Left ventricle myocardium inferior (tissue), 1 donor: ENCODE measurements at places on chromosomes 3 and 15. TPM values are rescaled to one million over a fixed set of nuclear protein-coding genes. Genes with fewer than 3 reads are reported as not detected.

DNA sequence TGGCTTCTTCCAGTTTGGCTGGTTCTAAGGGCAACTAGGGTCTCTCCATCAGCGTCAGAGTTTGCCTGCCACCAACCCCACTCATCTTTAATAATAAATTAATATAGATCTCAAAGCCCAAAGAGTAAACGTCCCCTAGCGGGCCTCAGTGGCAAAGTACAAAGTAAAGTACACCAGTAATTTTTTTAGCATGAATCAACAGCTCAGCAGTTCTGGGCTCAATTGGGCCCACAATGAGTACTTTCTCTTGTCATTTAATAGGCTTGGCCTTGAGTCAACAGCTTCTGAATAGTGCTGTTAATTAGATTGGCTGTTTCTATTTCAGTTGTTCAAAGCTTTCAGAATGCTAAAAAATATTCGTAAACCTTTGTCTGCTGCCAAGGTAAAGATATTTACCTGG is 89.0 kb upstream of the PFN2 start:
- no peak overlapping the region for H3K4me3 ChIP-seq
- DNase-seq: no peak
- no peaks in the 10 kb centered on the region for H3K27me3 ChIP-seq
- peaks cover 24% of the 10 kb centered on the region for H3K4me1 ChIP-seq
- H3K27ac ChIP-seq: no peak overlapping the region

DNA sequence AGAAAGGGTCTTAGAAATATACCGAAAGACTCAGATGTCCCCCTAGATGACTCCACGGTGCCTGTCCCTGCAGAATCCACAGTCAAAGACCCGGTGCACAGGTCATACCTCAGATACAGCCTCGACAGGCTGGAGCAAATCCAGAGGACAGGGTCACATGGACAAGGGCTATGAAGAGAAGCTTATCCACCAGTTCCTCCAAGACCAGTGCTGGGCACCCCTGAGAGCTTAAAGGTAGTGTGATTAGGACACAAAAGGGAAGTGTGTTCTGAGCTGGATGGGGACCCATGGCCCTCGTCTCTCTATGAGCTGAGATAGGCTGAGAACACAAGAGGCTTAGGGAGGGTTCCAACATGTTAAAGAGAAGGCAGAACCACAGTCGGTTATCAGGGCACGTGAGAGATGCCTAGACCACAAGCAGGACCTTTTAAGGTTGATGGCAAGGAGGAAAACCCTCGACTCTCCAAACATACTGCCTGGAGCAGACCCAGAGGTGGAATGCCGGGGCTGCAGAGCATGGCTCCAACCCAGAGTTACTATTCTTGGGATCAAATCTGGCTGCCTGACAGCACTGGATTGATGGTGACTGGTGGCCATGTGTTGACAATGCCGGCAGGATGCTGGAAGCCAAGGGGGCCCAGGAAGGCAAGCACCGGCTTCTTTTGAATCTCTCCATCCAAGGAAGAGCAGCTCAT is 46.9 kb downstream of the ADCY5 start:
- no peaks in the 10 kb centered on the region for H3K36me3 ChIP-seq
- H3K27me3 ChIP-seq: no peaks in the 10 kb centered on the region
- H3K27ac ChIP-seq: peak overlapping the region; percentile 89
- DNase-seq: peak; percentile 68
- peak overlapping the region; percentile 62 for H3K4me3 ChIP-seq
- H3K4me1 ChIP-seq: peaks cover 96% of the 10 kb centered on the region

DNA sequence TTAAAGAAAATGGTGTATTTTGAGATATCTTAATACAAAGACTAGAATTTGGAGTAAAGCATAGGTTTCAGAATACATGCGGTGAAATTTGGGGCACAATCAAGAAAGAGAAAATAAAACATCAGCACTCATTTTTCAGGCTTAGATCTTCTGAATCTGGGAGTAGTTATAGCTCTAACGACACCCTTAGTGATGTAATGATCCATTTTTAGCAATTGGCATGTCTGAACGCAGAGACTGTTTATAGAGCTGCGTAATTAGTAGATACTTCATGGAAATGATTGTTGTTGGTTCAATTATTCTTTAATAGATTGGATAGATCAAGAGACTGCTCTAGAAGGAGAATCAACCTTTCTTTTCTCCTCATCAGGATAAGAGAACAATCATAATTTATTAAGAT is 47.5 kb upstream of the SNRK start:
- H3K4me3 ChIP-seq: no peak overlapping the region
- H3K4me1 ChIP-seq: peaks cover 6% of the 10 kb centered on the region
- DNase-seq: no peak

GRCh38 chr15:60713119-60714084 is 234.5 kb upstream of the ICE2 start:
- no peaks in the 10 kb centered on the region for H3K36me3 ChIP-seq
- DNase-seq: no peak
- H3K27ac ChIP-seq: peak overlapping the region; percentile 67
- no peaks in the 10 kb centered on the region for H3K27me3 ChIP-seq

DNA sequence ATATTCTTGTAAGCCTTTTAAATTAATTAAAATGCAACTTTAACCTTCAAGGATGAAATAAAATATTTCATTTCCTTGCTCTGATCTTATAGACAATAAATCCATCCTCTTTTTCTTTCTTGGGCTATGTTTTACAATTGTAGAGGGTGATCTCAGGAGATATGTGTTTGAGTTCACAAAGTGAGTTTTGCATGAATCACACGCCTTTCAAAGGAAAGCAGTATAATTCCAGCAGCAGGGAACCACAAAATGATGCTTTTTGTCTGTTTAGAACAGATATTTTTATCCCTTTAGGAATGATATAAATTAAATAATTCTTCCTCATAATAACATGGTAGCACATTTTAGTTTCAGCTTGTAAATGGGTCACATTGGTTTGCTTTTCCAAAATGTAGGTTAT is 191.2 kb downstream of the SEMA6D start:
- H3K36me3 ChIP-seq: no peaks in the 10 kb centered on the region
- no peak overlapping the region for H3K4me3 ChIP-seq
- no peaks in the 10 kb centered on the region for H3K4me1 ChIP-seq

GRCh38 chr15:67834581-67835296 is 5.1 kb downstream of the RNU6-1 start:
- H3K4me1 ChIP-seq: peaks cover 64% of the 10 kb centered on the region
- no peak for DNase-seq
- H3K4me3 ChIP-seq: peak overlapping the region; percentile 61
- peaks cover 65% of the 10 kb centered on the region for H3K27me3 ChIP-seq
- H3K27ac ChIP-seq: no peak overlapping the region

DNA sequence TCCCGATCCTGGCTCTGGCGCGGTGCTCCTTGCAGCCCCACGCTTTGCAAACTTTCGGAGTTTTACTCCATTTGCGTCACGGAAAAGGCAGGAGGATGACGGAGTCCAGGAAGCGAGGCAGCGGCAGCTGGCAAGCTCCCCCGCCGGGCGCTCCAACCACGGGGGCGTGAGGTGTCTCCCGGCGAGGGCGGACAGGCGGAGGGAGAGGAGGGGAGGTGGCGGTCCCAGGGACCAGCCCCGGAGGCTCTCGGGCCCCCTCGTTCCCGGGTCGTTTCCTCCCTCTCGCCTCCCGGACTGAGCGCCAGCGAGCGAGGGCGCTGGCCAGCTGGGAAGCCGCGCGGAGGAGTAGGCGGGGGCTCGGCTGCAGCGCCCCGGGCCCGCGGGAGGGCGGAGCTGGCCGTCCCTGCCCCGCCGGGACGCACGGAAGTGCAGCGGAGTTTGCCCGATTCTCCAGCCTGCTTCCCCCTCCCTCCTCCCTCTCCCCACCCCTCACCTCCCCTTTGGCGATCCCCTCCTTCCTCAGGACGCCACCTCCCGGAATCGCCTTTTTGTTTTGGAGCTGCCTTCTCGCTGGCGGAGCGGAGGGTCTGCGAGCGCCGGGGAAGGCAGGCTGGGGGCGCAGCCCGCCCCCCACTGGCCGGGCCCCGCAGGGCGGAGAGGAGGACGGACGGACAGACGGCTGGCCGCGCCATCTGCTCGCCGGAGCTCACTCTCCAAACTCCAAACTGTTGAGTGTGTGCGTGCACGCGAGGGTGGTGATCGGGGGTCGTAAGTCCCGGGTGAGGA is at the start of gene SNX33:
Gene SNX33, plus strand, starts transcription at position 543 of the 786 bp plus-strand sequence. CDS start 1,191 bp downstream, outside the sequence.
- peak within 1 kb of the TSS; percentile 95 for H3K4me3 ChIP-seq
- peak within 1 kb of the TSS; percentile 98 for H3K27ac ChIP-seq
- peaks cover 16% of the 10 kb centered on the region for H3K36me3 ChIP-seq
- peak; percentile 85 for DNase-seq
- H3K4me1 ChIP-seq: peaks cover 71% of the 10 kb centered on the region
- H3K27me3 ChIP-seq: no peaks in the 10 kb centered on the region

- H3K4me1 ChIP-seq: peaks cover 6% of the 10 kb centered on the region
- no peak for DNase-seq
- no peak overlapping the region for H3K27ac ChIP-seq
- H3K4me3 ChIP-seq: no peak overlapping the region
Measured at GRCh38 chr15:48475600-48476395, 144.6 kb downstream of the DUT start.

DNA sequence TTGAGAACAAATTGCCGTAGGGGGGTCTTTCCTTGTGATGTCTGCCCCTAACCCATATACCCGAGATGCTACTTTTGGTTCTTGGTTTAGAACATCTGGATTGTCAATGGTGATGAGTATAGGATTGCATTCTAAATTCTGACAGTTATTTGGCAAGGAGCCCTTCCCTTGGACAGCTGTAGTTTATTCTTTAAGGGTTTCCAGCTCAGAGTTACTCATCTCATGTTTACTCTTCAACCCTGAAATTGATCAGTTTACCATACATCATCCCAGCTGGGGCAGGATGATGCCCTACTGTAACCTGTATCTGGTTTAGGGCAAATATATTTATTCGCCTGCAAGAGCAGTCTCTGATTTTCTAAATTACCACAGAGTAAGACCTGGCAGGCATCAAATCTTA is 85.7 kb upstream of the XCR1 start:
- no peaks in the 10 kb centered on the region for H3K27me3 ChIP-seq
- no peak for DNase-seq
- H3K36me3 ChIP-seq: no peaks in the 10 kb centered on the region
- H3K4me3 ChIP-seq: no peak overlapping the region
- no peak overlapping the region for H3K27ac ChIP-seq

- no peaks in the 10 kb centered on the region for H3K36me3 ChIP-seq
- H3K4me3 ChIP-seq: no peak overlapping the region
- H3K4me1 ChIP-seq: no peaks in the 10 kb centered on the region
- H3K27me3 ChIP-seq: peaks cover 21% of the 10 kb centered on the region
Measured at GRCh38 chr15:70486451-70487386, 276.6 kb downstream of the UACA start.

DNA sequence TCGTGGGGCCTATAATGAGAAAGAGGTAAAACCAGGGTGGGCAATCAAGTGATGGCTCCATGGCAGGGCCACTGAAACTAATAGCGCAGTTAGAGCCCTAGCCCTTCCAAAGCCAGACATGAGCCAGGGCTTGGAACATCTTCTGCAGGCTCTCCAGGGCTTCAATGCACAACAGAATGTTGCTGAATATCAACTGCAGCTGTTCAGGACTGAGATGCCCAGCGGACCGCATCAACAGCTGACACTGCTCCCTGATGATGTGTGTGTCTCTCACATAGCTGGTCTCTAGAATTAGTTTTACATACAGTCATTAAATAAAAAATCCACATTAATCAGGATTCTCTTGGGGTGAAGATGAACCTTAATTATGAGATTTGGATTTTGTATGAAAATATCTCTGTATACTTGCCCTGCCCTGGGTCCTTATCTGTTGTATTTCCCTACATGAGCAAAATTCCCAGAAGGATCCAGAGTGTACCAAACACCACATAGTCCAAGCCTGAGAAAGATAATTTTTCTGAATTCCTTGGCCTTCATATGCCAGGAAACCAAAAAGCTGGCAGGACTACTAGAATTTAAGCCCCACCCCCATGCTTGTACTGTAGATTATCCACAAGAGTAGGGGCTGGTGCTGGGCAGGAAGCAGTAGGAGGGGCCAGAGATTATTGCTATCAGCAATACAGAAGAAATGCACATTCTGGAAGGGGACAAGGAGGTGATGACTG is 7.7 kb upstream of the GOLGB1 start:
- DNase-seq: peak; percentile 30
- no peaks in the 10 kb centered on the region for H3K27me3 ChIP-seq
- peaks cover 8% of the 10 kb centered on the region for H3K4me1 ChIP-seq
- no peak overlapping the region for H3K4me3 ChIP-seq

DNA sequence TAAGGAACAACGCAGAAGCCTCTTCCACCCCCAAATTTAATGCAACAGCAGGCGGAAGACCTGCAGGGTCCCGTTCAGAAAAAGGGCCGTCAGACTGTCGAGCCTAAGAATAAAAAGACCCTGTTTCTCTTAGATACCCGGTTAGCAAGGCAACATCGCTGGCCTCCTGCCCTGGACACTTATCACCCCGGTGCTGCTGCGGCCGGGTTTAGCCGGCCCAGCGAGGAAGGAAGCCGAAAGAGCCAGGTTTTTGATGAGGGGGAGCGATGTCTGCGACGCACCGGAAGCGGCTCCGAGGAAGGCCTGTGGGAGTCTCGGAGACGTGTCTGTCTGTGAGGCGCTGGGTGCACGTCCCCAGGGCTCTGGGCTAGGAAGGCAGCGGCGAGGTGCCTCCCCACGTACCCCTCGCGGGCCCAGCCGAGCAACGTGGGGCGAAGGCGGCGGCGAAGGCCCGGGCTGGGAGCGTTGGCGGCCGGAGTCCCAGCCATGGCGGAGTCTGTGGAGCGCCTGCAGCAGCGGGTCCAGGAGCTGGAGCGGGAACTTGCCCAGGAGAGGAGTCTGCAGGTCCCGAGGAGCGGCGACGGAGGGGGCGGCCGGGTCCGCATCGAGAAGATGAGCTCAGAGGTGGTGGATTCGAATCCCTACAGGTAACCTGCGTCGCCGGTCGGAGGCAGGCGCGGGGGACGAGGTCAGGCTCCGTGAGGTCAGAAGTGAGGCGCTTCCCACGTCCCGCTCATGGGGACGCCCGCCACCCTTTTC is at the start of gene UBA5:
Gene UBA5, plus strand, starts transcription at position 278 of the 759 bp plus-strand sequence. Its CDS starts 209 bp downstream, at position 487.
- no peaks in the 10 kb centered on the region for H3K27me3 ChIP-seq
- peak within 1 kb of the TSS; percentile 94 for H3K27ac ChIP-seq
- peak within 1 kb of the TSS; percentile 87 for H3K4me3 ChIP-seq
- no peaks in the 10 kb centered on the region for H3K36me3 ChIP-seq
- peaks cover 95% of the 10 kb centered on the region for H3K4me1 ChIP-seq
- DNase-seq: peak; percentile 76

GRCh38 chr15:69976366-69976994 is 121.2 kb downstream of the TLE3 start:
- no peak overlapping the region for H3K27ac ChIP-seq
- H3K4me1 ChIP-seq: no peaks in the 10 kb centered on the region
- H3K4me3 ChIP-seq: no peak overlapping the region
- no peaks in the 10 kb centered on the region for H3K36me3 ChIP-seq
- H3K27me3 ChIP-seq: peaks cover 87% of the 10 kb centered on the region
- no peak for DNase-seq

DNA sequence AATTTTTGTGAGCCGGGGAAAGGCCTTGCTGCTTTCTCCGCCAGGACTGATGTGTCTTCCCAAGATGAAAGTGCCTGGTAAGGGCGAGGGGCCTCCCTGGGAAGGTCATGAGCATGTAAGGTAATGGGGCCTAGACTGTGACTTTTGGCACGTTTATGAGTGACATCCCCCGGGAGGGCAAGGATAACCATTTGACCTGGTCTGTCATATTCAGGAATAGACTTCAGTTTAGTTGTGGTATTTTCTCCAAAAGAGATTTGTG is 631 bp upstream of the CNBP start:
- H3K4me3 ChIP-seq: peak overlapping the region; percentile 99
- no peaks in the 10 kb centered on the region for H3K27me3 ChIP-seq
- peaks cover 2% of the 10 kb centered on the region for H3K36me3 ChIP-seq
- peaks cover 73% of the 10 kb centered on the region for H3K4me1 ChIP-seq

The CASR gene
- total RNA-seq: not detected

The GASK1A gene
- total RNA-seq: 1.6 TPM

The DLL4 gene
- 11.1 TPM for total RNA-seq

The MST1R gene
- 1.7 TPM for total RNA-seq

The SCG5 gene
- not detected for total RNA-seq
